H1 (cell line): ENCODE measurements at places on chromosomes 7 and 10. TPM values are rescaled to one million over a fixed set of nuclear protein-coding genes. Genes with fewer than 3 reads are reported as not detected.

Gene TMEM72
- total RNA-seq = not detected in 2 replicates

GRCh38 chr7:26393818-26394217 is 102.2 kb downstream of the SNX10 start:
- no peak for DNase-seq

DNA sequence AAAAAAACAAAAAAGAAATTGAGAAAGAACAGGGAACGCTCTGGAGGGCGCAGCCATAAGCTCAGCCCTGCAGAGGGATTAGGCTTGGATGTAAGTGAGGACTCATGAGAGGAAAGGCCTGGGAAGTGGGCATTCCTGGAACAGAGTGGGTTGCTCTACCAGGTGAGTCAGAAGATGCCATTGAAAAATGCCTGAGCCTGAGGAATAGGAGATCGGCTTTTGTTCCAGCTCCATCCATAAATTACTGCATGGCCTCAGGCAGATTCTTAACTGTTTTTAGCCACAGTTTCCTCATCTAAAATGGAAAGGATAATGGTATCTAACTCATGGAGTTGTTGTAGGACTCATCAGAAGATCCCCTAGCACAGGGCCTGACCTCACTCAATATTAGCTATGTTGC is 1.1 kb upstream of the RGR start:
- no peak for DNase-seq

DNA sequence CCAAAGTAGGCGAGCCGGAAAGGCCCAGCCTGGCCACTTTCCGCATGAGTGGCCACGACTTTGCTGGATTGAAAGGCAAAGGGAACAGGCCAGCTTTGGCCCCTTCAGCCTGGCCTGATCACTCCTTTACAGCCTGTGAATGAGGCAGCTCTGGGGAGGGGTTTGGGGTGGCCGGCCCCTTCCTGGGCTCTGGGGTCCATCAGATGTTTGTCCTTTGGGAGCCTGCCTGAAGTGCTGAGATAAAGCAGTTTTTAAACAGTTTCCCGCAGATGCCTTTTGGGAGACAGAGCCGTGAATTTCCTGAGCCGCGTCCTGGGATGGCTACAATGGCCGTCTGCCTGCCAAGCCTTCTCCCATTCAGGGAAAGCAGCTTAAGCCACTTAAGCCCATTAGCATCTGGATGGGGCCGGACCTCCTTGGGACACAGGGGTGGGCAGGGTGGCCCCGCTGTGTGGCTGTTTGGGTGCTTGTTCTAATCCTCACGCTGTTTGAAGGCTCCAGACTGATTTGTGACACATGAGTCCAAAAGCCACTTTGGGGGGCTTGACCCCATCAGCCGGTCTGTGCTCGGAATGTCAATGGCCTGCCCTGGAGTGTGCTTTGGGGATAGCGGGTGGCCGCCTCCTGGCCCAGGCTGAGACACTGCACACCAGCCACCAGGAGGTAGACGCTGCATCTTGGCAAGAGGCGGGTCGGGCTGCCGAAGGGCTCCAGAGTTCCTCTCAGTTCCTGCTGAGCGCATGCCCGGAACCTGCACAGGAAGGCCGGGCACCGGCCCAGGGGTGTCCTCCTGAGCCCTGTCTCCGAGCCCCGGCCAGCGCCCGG is 38.9 kb downstream of the NKX6-2 start:
- peak; percentile 10 for DNase-seq

DNA sequence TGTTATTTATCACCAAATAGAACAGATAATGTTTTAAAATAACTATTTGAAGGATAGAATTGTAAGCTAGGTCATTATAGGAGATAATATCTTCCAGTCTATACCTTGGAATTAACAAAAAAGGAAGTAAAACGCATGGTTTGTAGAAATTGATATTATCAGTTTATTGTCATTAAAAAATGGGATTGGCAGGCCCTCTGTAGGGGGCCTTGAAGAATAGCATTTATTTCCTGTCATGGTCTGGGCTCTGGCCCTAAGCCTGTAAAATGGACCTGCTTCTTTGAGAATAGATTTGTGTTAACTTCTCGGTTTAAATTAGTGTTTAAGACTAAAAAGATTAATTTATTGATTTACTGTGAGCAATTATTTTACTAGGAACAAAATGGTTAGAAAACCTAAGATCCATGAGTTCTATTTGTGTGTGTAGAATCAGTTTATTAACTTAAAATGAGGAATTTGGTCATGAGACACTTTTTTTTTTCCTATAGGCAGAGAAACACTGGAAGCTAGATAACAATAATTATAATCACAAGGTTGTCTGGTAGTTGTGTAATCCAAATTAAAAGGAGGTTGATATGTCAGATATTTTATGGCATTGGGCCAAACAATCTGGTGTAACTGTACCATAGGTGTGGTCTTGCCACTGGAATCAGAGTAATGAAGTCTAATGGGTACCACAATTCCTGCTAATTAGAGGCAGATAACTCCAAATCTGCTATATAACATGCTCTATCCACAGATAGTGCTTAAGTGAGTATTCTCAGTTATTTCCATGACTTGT is 197.4 kb upstream of the FOXP2 start:
- DNase-seq = no peak
